CD8-positive, alpha-beta memory T cell (primary cell): ENCODE measurements at places on chromosomes 6 and 20.

DNA sequence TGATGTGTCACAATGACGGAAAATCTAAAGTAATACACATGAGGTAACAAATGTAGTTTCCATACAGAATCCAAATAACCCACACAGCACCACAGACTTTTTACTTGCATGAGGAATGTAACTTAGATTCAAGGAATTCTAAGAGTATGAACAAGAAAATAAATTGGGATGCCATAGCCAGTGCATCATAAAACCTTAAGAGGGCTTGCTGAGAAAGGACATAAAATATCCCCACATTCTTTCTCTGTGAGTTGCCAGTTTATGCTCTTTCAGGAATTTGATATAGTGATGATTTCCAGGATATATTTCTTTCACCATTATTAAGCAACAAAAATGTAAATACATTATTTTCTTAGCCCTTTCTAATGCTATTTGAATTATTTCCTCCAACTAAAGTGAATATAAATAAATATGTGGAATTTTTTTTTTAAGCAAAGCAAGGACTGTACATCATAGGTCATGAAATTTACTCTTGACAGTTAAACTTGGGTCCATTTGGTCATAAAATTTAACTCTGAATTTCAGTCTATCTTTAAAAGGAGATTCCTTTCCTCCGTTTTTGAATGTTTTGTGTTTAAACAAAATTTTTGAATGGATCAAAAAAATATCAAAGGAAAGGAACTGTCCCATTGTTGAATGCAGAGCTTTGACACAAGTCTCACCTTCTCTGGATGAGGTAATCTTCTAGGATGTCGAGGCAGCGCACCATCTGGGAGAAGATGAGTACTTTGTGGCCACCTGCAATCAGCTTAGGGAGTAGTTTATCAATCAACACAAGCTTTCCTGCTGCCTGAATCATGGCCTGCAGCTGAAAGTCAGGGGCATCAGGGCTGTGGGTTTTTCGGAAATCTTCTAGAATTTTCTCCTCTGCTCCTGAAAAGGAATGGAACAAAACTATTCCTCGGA, 116.3 kb upstream of the EMILIN3 start:
- H3K27ac ChIP-seq, result no peak overlapping the region
- no peak for DNase-seq
- no peaks in the 10 kb centered on the region for H3K4me1 ChIP-seq
- no peak overlapping the region for H3K4me3 ChIP-seq
- H3K27me3 ChIP-seq, result no peaks in the 10 kb centered on the region

- H3K36me3 ChIP-seq, result peaks cover 2% of the 10 kb centered on the region
- H3K4me3 ChIP-seq, result peak overlapping the region; percentile 76
- DNase-seq, result no peak
- H3K27ac ChIP-seq, result no peak overlapping the region
- no peaks in the 10 kb centered on the region for H3K27me3 ChIP-seq
Measured at GRCh38 chr20:33399924-33400323, 1.4 kb downstream of the CDK5RAP1 start.

- no peaks in the 10 kb centered on the region for H3K27me3 ChIP-seq
- H3K27ac ChIP-seq, result no peak overlapping the region
- no peaks in the 10 kb centered on the region for H3K36me3 ChIP-seq
- DNase-seq, result no peak
- peaks cover 11% of the 10 kb centered on the region for H3K4me1 ChIP-seq
- H3K4me3 ChIP-seq, result no peak overlapping the region
Measured at GRCh38 chr6:33719326-33719987, 8.0 kb upstream of the UQCC2 start.

- no peak for DNase-seq
- H3K36me3 ChIP-seq, result no peaks in the 10 kb centered on the region
- no peaks in the 10 kb centered on the region for H3K27me3 ChIP-seq
- H3K27ac ChIP-seq, result no peak overlapping the region
- H3K4me1 ChIP-seq, result no peaks in the 10 kb centered on the region
Measured at GRCh38 chr6:30893001-30893591, 8.8 kb downstream of the DDR1 start.
